Cardiac septum (tissue), 1 donor: ENCODE measurements at places on chromosomes 4 and X. TPM values are rescaled to one million over a fixed set of nuclear protein-coding genes. Genes with fewer than 3 reads are reported as not detected.
A peak's percentile ranks its signal among the peaks of the same experiment; 100 is the strongest.

SPOCK3 gene
- not detected for total RNA-seq

PHOX2B gene
- total RNA-seq = not detected

PLCXD1 gene
- total RNA-seq = 3.4 TPM

C4orf50 gene
- total RNA-seq = 0.03 TPM

RAB9B gene
- 38.0 TPM for total RNA-seq

CYTL1 gene
- total RNA-seq = not detected

RAB40A gene
- total RNA-seq = 0.32 TPM

OPHN1 gene
- total RNA-seq = 4.7 TPM

HMGN5 gene
- 1.5 TPM for total RNA-seq

AGTR2 gene
- total RNA-seq = not detected

PLS3 gene
- 50.3 TPM for total RNA-seq

GRCh38 chr4:87035881-87036509, 101.2 kb downstream of the AFF1 start:
- DNase-seq = no peak

GRCh38 chrX:68043713-68044438, 389.4 kb downstream of the OPHN1 start:
- no peak for DNase-seq

DNA sequence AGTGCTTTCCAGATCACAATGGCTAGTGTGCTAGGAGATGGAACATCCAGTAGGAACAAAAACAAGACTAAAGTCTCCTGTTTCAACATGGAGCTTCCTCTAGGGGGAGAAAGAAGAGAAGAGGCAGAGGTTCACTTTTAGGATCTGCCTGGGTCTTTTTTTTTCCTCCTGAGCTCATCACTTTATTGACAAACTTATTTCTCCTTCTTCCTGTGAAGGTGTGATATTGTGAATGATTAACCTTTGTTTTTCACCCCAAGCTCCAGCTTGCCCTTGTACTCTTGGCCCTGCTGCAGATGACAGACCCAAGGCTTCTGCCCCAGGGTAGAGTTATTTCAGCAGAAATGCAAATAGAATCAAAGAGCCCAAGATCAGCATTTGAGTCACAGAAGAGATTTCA, 13.5 kb downstream of the PAGE4 start:
- no peak for DNase-seq

GRCh38 chr4:93232883-93233282, 595.7 kb upstream of the ATOH1 start:
- no peak for DNase-seq

DNA sequence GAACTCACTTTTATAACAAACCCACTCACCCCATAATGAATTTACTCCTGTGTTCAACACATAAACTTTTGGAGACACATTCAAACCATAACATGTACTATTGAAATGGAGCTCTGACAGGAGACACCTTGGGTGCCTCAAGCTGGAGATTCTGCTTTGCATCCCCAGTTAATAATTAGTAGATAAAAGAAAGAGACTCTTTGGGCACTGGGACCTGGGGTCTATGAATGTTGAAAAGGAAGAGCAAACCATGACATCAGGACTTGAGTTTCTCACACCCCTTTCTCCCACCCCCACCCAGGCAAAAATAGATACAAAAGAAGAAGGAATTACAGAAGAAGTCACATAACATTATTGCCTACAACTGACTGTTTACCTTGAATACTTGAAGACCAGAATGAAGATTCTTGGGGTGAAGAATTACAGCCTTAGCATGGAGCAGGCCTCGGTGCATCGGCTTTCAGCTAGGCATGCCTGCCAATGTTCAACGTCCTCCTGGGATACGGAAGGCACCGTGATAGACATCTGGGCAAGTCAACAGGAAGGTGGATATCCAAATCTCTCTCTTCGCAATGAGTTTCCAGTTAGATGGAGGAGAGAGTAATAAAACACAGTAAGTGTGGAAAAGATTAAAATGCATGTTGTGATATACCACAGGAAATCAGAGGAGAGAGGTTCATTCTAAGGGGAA, 316.0 kb downstream of the TRIML1 start:
- DNase-seq = no peak

DNA sequence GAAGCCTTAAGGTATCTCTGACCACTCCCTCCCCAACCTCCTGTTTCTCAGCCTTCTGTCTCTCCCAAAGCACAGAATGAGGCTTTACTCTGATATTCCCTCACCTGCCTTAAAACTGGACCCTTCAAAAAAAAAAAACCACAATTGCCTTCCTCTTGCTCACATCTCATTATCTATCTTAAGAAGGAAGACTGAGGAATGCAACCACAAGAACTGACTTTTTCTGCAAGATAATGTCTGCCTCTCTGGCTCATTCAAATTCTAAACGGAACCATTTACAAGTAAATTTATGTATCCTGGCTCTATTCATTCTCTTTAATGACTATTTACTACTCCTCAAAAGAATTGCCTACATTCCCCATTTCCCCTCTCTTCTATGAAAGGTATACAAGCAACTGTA, 545.5 kb upstream of the HTR2C start:
- no peak for DNase-seq

GRCh38 chr4:69524706-69525105, 29.0 kb upstream of the UGT2B4 start:
- DNase-seq = no peak

DNA sequence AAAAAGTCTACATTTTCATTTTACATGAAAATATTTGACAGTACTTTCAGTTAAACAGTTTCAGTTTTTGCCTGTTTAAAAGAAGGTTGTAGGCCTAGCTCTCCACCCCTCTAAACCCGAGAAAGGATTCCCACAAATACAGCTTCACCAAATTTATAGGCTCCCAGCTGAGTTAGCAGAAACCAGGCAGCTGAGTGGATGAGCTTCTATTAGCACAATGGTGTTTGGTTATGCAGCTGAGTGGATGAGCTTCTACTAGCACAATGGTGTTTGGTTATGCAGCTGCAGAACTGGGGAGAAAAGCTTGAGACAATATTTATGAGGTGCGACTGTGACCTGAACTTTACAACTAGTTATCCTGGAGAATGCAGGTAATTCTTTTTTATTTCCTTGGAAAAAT, 36.6 kb upstream of the PAQR3 start:
- DNase-seq = no peak

- DNase-seq = no peak
Measured at GRCh38 chr4:15239866-15240265, 188.0 kb upstream of the C1QTNF7 start.

DNA sequence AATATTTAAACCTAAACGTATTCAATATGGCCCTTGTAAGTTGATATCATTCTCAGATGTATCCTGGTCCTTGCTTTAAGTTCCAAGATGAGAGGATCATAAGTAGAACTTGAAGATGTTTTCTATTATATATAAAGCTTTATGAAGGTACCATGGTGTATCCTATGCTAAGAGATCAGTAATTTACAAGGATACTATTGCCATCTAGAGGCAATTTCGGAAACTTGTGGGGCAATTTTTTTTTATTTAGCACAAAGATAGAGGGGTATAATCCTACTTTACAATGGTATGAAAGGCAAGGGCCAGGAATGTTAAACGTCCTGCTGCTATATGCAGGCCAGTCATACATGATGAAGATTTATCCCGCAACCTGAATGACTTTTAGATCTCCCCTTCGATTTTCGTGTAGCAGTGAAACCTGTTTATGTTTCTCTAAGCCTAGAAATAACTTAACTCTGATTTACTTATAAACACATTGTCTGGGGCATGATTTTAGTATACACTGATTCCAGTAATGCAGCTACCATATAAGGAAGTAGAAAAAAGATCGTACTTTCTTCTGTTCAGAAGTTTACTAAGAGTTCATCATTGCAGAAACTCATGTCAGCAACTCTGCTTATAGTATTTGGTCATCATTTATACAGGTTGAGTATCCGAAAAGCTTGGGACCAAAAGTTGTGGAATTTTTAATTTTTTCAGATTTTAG, 2.6 kb downstream of the SLC25A31 start:
- DNase-seq = no peak

- no peak for DNase-seq
Measured at GRCh38 chrX:23787745-23788118, 4.8 kb downstream of the SAT1 start.

- no peak for DNase-seq
Measured at GRCh38 chr4:113109106-113109718, 59.8 kb downstream of the ANK2 start.

- DNase-seq = no peak
Measured at GRCh38 chrX:84046403-84046984, 141.5 kb downstream of the RPS6KA6 start.

GRCh38 chrX:72532366-72532765, 40.3 kb downstream of the HDAC8 start:
- no peak for DNase-seq

- DNase-seq = no peak
Measured at GRCh38 chr4:174157106-174157607, 126.3 kb downstream of the FBXO8 start.

- DNase-seq = no peak
Measured at GRCh38 chrX:18210470-18210869, 10.2 kb downstream of the BEND2 start.

DNA sequence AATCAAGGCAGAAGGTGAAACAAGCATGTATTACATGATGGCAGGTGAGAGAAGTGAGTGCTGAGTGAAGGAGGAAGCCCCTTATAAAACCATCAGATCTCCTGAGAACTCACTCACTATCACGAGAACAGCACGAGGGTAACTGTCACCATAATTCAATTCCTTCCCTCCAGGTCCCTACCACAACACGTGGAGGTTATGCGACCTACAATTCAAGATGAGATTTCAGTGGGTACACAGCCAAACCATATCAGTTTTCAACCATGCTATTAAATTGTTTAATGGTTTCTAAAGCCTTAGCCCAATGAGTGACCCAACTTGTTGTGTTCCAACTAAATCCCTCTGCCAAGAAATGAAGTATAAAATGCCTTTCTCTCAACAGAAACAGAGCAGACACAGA, 519.8 kb downstream of the GBA3 start:
- DNase-seq = no peak

GRCh38 chr4:142181021-142181420, 544.6 kb downstream of the IL15 start:
- no peak for DNase-seq

DNA sequence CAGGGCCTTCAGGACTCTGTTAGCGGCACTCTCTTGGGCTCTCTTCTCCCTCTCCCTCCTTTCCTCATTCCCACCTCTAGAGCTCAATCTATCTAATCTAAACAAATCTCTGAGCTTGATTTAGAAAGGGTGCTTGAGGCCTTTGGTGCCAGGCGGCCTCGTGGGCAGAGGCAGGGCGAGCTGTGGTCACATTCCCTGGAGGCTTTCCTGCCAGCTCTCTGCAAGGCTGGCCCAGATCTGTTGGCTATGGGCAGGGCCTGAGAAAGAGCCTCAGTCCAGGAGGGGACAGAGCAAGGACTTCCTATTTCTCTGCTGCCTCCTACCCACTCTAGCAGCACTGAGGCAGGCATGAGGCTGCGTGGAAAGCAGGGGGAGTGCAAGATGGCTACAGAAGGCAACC, 38.6 kb downstream of the PJA1 start:
- no peak for DNase-seq

GRCh38 chrX:48696301-48696908, at the start of gene SUV39H1:
SUV39H1 (plus strand) TSS chrX:48696734; CDS start chrX:48696785, 51 bp downstream.
- peak; percentile 94 for DNase-seq

DNA sequence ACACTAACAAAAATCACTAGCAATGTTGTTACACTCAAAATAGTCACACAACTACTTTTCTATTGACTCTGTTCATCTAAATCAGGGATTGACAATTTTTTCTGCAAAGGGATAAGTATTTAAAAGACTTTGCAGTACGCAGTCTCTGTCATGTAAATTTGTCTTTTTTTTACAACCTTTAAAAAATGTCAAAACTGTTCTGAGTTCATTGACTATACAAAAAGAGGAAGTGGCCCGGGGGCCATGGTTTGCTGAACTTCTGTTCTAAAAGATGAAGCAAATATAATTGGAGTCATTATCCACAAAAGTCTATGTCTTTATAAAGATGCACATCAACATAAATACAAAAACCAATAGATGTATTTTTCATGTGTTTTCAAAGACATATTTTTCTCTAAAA, 1310.3 kb downstream of the RPA4 start:
- DNase-seq = no peak

GRCh38 chrX:155592331-155592730, 20.4 kb downstream of the TMLHE start:
- DNase-seq = no peak

- no peak for DNase-seq
Measured at GRCh38 chrX:12999422-12999821, 24.5 kb downstream of the TMSB4X start.

DNA sequence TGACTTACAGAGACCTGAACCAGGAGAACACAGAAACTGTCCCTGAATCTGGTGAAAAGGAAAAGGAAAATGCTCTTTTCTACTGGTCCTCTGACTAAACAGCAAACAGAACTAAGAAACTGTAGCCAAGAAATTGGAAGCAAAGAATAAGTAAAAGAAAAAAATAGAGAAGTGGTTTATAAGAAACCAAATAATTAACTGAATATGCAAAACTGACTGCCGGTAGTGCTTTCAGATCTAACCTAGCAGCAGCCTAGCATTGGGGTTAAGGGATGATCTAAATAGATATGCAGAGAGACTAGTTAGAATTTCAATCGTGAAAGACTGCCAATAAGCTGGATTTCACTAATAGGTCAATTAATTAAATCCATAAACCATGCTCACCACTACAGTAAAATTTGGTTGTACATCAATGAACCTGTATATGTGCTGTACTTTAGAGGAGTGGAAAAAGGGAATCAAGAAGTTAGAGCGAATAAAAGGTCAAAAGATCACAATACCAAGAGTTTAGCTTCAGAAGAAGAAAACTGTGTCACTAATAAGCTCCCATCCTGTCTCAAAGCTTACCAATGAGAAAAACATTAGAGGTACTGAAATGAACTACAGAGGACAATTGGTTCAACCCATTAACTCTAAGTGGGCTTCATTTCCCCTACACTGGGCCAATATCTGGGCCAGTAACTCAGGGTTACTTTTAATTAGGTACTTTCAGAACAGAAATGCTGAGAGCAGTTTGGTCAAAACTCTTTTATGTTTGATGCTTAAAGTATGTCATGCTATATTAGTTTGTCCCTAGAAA, 53.6 kb downstream of the KLHL13 start:
- no peak for DNase-seq

DNA sequence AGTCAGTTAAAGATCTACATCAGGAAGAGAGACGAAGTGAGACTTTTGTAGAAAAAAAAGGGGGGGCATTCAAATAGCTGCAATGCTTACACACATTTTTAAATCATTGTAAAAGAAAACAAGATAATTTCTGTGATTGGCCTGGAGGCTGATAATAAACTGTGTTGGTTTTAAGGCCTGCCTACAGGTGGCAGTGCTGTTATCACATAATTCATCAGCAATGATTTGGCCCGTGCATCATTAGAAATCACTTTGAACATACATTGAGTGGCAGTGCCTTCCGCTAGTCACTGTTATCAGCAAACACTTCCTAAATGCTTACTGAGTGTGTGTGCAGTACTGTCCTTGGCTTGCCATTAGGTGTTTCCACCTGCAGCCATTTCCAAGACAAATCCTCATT, 831.9 kb downstream of the TRIML1 start:
- no peak for DNase-seq

DNA sequence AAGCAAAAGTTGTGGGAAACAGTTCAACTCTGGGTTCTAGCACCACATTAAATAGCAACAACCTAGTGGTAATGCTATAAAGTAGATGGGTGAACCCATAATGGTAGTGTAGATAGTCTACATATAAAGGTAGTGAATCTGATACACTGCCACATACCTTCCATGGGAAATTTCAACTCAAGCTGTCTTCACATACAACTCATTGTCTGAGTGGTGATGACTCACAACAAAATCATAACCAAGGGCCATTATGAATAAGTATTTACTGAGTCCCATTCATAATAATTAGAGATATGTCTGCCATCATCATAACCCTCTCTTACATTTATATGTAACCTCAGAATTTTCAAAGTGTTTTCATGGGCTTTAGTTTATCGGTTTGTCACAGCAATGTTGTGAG, 34.8 kb downstream of the EGF start:
- DNase-seq = no peak
